ENCODE measurements at places on chromosomes 2 and 18.

GRCh38 chr2:96921561-96922319 lies 51.9 kb upstream of the SEMA4C start:
- DNase-seq, result no peak

DNA sequence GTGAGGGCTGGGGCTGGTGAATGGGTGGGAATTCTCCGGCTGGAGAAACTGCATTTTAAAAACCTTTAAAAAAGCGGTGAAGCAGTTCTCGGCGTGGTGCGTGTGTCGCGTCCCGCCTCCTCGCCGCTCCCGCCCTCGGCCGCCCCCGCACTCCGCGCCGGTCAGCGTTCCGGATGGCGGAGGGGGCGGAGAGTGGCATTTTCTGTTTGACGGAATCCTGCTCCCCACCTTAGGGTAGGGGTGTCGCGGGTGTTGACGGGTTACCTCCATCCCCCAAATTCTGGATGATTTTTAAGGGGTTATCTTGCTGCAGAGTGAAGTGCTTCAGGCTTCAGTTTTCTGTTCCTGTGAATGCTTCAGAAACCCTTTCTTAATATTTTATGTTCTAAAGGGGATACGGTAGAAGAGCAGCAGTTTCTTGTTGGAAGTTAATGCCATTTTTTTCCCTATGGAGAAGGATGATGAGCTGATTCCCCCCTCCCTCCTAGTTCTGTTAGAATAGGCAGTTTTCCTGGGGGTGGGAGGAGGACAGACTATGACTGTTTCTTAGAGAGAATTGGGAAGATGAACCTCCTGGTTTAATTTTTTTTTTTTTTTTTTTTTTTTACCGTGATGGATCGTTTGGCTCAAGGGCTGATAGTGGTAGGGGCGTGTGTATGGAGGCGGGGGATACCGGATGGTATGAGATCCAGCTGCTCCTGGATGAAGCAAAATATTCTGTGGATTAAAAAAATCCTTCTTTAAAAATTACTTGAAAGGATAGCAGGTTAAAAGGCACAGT lies 756 bp downstream of the ABI2 start:
- no peak for DNase-seq

- DNase-seq, result no peak
These were observed 146.0 kb downstream of the NRXN1 start for GRCh38 chr2:50885948-50886347.

DNA sequence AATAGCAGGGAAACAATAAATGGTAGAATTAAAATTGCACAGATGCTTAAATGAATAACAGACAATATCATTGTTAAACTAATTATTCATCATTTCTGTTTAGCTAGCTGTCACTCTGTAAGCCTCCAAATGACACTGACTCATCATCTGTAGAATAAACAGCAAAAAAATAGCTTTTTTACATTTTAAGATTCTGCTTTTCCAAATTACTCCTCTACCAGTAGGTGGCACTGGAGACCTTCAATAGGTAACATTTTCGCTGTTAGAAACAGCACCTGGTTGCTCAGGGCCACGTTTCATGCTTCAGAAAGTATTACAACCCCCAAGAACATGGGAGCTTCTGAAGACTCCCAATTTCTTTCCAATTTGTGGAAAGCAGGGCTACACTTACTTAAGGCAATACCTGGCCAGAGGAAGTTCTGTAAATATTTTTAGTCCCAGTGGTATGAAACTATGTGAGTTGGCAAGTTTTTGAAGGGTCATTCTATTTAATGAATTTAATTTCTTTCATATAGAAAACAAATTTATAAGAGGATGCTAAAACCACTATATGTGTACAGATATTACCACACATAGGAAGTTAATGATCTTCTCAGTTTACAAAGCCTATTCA lies 45.4 kb downstream of the TTN start:
- no peak for DNase-seq

GRCh38 chr18:6023551-6023950 lies 128.2 kb upstream of the TMEM200C start:
- DNase-seq, result no peak

DNA sequence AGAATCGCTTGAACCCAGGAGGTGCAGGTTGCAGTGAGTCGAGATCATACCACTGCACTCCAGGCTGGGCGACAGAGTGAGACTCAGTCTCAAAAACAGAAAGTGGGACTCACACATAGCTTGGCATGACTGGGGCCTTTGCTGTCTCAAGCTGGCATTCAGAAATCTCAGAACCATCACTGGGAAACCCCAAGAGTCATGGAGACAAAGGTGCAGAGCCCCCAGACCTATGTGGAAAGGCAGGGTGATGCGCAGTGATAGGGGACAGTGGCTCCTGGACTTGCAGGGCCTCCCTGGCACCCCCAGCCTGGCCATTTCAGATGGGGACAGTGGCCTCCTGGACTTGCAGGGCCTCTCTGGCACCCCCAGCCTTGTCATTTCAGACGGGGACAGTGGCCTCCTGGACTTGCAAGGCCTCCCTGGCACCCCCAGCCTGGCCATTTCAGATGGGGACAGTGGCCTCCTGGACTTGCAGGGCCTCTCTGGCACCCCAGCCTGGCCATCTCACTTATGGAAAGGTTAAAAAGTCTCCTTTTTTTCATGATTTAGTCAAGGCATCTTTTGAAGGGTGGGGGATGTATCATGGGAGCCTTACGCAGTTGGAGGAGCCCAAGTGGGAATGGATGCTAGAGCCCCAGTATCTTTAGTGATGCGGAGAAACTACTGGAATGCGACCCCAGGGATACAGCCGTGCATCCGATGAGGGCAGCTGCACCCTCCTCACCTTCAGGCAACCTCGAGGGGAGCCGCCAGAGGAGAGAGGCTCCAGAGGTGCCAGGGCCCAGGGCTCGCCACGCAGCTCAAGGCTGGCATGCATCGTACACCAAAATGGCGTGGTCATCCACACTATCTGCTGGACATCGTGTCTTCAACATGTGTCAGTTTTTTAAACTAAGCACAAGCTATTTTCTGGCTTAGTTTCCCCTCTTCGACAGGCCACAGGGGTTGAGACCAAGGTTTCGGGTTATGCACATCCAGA lies 30.5 kb downstream of the ZNF516 start:
- no peak for DNase-seq

DNA sequence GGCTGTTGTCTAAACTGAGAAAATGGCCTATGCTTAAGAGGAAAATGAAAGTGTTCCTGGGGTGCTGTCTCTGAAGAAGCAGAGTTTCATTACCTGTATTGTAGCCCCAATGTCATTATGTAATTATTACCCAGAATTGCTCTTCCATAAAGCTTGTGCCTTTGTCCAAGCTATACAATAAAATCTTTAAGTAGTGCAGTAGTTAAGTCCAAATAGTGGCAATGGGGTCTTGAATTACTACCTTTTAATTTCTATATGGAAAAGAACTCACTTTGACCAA lies 13.8 kb upstream of the ALLC start:
- DNase-seq, result no peak

GRCh38 chr2:241314226-241315092 lies 1.0 kb downstream of the HDLBP start:
- no peak for DNase-seq

GRCh38 chr2:12073217-12073852 lies 326.9 kb downstream of the LPIN1 start:
- no peak for DNase-seq

DNA sequence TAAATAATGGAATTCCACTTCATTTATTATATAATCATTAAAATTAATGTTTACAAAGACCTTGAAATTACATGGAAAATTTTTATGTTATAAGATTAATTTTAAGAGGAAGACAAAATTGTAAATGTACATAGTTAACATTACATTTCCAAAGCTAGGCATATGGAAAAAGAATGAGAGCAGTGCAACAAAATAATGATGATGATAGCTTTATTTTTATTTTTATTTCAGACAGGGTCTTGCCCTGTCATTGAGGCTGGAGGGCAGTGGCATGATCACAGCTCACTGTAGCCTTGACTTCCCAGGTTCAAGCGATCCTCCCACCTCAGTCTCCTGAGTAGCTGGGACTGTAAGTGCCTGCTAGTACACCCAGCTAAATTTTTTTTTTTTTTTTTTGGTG lies 61.2 kb upstream of the ZCCHC2 start:
- no peak for DNase-seq

DNA sequence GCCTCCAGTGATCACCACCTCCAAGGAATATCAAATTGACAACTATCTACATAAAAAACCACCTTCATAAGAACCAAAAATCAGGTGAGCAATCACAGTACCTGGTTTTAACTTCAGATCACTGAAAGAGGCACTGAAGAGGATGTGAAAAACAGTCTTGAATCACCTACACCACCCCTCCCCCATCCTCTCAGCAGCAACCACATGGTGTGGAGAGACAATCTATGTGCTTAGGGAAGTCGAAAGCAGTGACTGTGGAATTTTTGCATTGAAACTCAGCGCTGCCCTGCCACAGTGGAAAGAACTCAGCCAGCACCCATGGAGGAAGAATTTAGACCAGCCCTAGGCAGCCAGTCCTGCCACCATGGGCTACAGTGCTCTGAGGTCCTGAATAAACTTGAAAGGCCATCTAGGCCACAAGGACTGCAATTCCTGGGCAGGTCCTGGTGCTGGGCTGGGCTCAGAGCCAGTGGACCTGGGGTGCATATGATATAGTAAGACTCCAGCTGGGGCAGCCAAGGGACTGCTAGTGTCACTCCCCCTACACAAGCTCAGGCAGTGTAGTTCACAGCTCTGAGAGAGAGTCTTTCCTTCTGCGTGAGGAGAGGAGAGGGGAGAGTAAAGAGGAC lies 75.6 kb downstream of the ATL2 start:
- DNase-seq, result no peak

GRCh38 chr2:210654091-210654490 lies 97.7 kb downstream of the CPS1 start:
- no peak for DNase-seq

- DNase-seq, result no peak
These were observed 102.4 kb upstream of the SCN1A start for GRCh38 chr2:166230024-166230723.
